Osteocyte (in vitro differentiated cells): ENCODE measurements at places on chromosomes 3 and 15. TPM values are rescaled to one million over a fixed set of nuclear protein-coding genes. Genes with fewer than 3 reads are reported as not detected.

GRCh38 chr3:112606098-112606497 lies 34.8 kb downstream of the CCDC80 start:
- no peak for DNase-seq

Gene AADAC
- total RNA-seq = not detected in 2 replicates

DNA sequence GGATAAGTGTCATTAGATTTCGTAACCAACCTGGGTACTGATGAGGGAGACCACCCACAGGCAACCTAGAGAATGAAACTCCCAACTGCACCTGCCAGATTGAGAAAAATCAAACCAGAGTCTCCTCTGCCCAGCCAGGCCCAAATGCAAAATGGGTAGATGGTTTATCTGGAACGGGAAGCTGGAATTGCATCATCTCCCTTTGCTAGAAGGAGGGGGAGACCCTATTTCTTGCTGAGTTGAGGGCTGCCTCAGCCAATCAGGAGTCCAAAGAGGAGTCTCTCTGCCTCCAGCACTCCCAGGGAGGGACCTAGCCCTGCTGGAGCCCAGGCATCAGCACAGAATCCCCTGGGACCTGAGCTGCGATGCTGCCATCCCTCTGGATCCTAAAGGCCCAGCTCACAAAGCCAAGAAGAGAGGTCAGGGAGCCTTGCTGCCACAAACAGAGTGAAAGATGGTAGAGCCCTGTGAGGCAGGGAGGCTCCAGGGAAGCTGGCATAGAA lies 8.1 kb downstream of the RMDN3 start:
- no peak for DNase-seq

DNA sequence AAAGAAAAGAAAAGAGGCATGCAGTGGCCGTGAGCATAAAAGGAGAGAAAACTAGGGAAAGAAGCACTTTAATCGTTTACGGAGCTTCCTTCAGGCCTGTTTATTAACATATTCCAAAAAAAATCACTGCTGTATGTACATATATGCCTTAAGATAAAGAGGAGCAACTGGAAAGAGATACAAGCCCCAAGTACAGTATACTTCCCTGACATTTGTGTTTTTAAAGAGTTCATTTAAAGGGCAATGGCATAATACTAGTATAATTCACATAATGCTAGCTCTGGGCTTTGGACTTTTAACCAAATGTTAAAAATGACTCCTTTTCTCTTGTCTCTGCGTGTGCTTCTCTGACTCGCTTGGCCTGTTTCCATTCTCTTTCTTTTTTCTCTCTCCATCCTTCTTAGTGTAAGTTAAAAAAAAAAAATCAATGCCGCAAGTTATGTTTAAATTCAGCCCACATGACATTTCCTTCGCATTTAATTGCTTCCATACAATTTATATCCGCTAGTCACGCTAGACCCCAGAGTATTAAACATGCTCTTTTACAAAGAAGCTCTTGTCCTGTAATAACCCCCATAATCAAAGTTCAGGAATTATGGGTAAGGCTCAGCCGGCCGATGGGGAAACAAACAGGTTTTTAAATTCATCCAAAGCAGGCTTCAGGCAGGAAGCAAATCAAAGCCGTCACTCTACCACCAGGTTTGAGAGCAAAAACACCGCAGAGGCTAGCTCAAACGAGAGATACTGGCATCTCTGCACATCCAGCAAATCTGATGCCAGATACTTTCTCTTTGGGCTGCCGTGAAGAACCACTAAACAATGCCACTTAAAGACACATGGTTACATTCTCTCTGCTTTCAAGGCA lies 19.4 kb downstream of the WWTR1 start:
- no peak for DNase-seq

DNA sequence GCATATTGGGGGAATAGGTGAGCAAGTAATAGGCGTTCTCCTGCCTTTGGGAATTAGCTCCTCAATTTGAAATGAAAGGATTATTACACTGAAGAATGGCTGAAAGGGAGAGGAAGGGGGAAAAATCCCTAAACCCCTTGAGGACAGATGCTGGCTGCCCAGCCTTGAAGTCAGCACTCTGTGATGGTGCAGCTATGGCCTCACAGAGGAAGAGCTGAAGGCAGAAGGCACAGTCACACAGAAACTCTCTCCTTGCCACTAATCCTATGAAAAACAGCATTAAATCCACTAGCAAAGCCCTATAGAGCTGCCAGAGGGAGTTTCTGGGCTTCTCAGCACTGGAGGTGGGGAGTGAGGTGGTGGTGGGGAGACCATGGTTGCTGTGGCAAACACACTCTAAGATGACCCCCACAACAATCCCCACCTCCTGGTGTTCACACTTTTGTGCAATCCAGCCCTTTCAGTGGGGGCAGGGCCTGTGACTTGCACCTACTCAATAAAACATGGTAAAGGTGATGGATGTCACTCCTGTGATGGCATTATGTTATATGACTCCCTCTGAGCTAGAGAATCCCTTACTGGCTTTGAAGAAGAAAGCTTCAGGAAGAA lies 101.2 kb downstream of the RFTN1 start:
- no peak for DNase-seq

GRCh38 chr3:106345353-106346027 lies 476.7 kb upstream of the CBLB start:
- DNase-seq = no peak

- no peak for DNase-seq
Observed at GRCh38 chr3:170440344-170440743, 21.7 kb downstream of the CLDN11 start.

GRCh38 chr3:171850320-171850959 lies 7.3 kb downstream of the TMEM212 start:
- DNase-seq = no peak
